ENCODE measurements at places on chromosomes 12 and 14. TPM values are rescaled to one million over a fixed set of nuclear protein-coding genes. Genes with fewer than 3 reads are reported as not detected.

GRCh38 chr12:24069532-24070395, 120.3 kb upstream of the SOX5 start:
- no peak for DNase-seq

DNA sequence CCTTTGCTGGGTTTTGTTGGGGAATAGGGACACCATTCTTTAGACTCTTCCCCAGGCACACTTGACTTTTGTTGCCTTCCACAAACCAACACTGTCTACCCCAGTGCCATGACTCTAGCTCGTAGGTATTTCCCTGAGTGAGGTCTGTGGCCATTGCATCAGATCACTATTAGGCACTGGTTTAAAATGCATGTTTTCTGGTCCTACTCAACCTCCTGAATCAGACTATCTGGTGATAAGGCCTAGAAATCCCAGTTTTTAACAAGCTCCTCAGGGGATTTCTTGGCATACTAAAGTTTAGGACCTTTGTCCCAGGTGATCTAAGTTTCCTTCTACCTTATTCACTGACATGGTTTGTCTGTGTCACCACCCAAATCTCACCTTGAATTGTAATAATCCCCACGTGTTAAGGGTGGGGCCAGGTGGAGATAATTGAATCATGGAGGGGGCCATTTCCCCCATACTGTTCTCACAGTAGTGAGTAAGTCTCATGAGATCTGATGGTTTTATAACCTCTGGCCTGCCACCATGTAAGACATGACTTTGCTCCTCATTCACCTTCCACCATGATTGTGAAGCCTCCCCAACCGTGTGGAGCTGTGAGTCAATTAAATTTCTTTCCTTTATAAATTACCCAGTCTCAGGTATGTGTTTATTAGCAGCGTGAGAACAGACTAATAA, 87.8 kb upstream of the PSMC1 start:
- no peak for DNase-seq

The RD3L gene
- not detected for total RNA-seq

The DHRS2 gene
- not detected for total RNA-seq

GRCh38 chr14:55518391-55518790, 61.6 kb upstream of the KTN1 start:
- DNase-seq, result no peak

- DNase-seq, result no peak
Measured at GRCh38 chr12:118853634-118854033, 127.7 kb upstream of the SRRM4 start.

The ZFHX2 gene
- total RNA-seq, result 0.76 TPM

GRCh38 chr12:124114316-124114715, 141.3 kb downstream of the ZNF664 start:
- no peak for DNase-seq

GRCh38 chr12:95646781-95647190, 95.5 kb upstream of the USP44 start:
- DNase-seq, result no peak

DNA sequence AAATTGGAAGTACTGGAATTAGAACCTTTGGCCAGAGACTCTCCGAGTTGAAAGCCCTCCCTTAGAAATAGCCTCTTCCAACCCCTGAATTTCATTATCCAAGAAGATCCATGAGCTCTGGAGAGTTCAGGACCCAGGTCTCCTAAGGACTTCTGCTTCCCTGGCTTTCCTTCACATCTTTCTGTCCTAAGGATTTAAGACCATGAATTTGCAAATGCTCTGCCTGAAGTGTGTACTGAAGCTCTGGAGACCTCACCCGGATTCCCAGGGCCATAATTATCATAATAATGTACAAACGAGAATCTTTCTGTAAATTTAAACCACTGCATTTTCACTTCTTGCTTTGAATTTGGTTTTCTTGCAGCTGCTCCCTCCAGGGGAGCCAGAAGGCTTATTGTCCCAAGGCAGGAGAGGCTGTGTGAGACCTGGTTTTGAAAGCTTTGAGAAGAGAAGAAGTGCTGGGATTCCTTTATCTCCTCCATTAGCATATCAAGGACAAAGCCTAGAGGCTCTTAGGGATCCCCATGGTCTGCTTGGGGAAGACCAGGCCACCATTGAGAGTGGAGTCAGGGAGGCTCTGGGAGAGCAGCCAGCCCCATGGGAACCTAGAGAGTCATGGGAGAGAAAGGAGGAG, 41.1 kb downstream of the GLRX5 start:
- DNase-seq, result no peak

DNA sequence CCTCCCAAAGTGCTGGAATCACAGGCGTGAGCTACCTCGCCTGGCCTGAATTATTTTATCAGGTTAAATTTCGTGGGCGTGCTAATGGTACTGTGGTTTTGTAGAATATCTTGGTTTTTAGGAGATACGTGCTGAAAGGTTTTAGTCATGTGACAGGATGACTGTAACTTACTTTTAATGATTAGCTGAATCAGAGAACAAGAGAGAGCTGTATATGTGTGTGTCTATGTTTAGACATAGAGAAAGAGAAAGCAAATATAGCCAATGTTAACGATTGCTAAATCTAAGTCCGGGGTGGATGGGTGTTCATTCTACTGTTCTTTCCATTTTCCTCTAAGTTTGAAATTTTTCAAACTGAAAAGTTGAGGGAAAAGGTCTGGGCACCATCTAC, 9.2 kb upstream of the PNMA1 start:
- DNase-seq, result no peak

- DNase-seq, result no peak
Measured at GRCh38 chr14:102469261-102469660, 40.3 kb downstream of the ANKRD9 start.

The IL31 gene
- not detected for total RNA-seq

The AGAP2 gene
- 3.2 TPM for total RNA-seq

- DNase-seq, result no peak
Measured at GRCh38 chr12:90974286-90974685, 19.3 kb upstream of the CCER1 start.

GRCh38 chr14:89493877-89494634, 77.0 kb upstream of the FOXN3 start:
- DNase-seq, result no peak

GRCh38 chr14:63677891-63678379, 36.3 kb upstream of the WDR89 start:
- no peak for DNase-seq

The KLRB1 gene
- total RNA-seq, result 6.3 TPM

- DNase-seq, result no peak
Measured at GRCh38 chr14:63404906-63405305, 86.2 kb upstream of the GPHB5 start.

- peak; percentile 71 for DNase-seq
Measured at GRCh38 chr12:104974626-104975290, 11.4 kb upstream of the NOPCHAP1 start.

The OVCH1 gene
- not detected for total RNA-seq

GRCh38 chr12:42565633-42566032, 23.9 kb downstream of the PRICKLE1 start:
- no peak for DNase-seq
